Stimulated activated CD8-positive, alpha-beta memory T cell treated with anti-CD3 and anti-CD28 coated beads, Interleukin-7, amount 100 ng/mL, for 1 hour (primary cell): ENCODE measurements at places on chromosomes 1 and 21.

DNA sequence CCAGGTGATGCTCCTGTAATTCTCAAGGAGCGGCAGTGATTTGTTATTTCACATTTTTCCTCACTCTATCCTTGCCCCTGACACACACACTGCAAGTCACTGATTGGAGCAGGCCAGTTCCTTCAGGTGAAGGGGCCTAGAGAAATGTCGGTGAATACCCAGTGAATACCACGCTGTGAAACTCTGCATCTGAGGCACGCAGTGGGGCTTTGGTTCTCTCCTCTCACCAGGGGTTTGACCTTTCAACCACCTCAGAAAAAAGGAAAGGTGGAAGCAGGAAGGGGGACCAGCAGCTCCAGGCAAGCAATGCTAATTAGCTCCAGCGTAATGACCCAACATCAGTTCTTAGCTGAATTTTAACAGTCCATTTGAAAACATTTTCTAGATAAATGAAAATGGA is 532 bp upstream of the FAM177B start:
- DNase-seq: no peak

DNA sequence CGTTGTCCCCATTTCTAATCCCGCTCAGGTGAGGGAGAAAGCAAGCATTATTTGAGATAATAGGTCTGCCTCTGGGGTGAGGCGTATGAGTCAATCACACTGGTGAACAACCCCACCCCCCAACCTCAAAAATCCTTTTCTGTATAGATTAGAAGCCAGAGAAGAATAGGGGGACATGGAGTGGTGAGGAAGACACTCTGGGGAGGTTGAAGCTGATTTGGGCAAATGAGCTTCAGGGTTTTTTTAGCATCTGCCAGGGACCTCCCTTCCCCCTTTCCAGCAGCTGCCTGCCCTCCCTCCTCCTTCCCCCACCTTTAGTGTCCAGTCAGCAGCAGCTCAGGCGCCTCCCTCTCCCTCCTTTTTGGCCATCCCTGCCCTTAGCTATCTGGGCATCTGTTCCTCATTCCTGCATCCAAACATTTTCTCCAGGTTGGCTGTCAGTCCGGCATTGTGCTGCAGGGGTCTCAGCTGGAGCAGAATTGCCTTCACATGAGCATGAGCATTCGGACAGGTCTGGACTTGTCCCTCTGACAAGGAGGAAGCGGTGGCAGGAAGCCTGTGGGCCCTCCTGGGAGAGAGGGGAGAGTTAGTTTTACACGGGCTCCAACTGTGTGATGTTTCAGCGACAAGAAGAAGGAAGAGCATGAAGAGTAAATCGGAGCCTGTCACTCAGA is 30.8 kb upstream of the PTGFRN start:
- DNase-seq: no peak

DNA sequence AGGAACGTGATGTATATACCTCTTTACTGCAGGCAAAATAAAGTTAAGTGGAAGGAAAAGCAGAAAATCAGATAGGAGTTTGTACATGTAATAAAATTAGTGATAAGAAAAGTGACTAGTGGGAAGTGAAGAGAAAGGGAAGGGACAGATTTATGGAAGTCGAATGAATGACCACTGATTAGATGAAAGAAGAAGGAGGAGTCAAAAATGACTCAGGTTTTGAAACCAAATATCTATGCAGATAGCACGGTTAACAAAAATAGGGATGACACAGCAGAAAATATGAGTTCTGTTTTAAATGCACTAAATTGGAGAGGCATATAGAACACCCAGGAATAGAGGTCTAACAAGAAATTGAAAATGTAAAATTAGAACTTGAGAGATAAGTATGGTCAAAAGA is 128.0 kb downstream of the HMCN1 start:
- no peak for DNase-seq

- no peak for DNase-seq
Measured at GRCh38 chr1:236176337-236177336, 34.3 kb downstream of the GPR137B start.

DNA sequence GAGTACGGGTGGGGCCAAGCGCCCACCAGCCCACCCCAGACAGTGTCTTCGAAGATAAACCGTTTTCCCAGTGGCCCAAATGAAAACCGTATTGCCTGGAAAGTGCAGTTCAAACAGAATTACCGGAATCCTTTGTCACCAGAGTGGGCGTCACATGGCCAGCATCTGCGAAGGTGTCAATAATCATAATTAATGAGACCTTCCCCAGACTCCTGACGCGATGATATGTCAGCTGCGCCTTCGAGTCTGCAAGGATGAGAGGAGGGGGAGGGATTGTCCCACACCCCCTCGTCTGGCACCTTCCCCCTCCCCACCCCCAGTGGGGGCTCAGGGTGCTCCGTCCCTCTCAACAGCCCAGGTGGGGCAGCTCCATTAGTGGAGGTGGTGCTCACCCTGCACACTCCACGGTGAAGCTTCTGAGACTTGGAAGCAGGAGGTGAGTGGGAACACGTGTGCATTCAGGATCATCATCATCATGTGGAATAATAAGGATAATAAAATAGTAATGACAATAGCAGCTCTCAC is 215.1 kb downstream of the PTPRU start:
- DNase-seq: no peak

GRCh38 chr1:240363315-240363714 is 248.6 kb downstream of the GREM2 start:
- no peak for DNase-seq

DNA sequence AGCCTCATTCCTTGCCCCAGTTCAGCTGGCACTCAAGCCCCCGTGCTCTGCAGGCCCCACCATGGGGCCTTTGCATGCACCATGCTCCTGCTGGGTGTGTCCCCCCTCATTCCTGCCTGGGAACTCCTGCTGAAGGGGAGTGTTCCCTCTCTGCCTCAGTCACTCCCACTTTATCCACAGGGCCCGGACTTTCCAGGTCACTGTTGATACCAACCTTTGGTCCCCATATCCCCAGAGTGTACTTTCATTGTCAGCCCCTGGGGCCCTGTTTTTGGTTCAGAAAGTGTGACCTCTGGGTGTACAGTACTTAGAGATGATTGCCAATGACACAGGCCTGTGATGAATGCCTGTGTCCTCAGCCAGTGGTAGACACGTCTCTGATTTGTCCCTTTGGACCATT is 2.9 kb downstream of the TTC22 start:
- no peak for DNase-seq

GRCh38 chr1:145955436-145955835 is 2.4 kb downstream of the LIX1L start:
- DNase-seq: no peak

DNA sequence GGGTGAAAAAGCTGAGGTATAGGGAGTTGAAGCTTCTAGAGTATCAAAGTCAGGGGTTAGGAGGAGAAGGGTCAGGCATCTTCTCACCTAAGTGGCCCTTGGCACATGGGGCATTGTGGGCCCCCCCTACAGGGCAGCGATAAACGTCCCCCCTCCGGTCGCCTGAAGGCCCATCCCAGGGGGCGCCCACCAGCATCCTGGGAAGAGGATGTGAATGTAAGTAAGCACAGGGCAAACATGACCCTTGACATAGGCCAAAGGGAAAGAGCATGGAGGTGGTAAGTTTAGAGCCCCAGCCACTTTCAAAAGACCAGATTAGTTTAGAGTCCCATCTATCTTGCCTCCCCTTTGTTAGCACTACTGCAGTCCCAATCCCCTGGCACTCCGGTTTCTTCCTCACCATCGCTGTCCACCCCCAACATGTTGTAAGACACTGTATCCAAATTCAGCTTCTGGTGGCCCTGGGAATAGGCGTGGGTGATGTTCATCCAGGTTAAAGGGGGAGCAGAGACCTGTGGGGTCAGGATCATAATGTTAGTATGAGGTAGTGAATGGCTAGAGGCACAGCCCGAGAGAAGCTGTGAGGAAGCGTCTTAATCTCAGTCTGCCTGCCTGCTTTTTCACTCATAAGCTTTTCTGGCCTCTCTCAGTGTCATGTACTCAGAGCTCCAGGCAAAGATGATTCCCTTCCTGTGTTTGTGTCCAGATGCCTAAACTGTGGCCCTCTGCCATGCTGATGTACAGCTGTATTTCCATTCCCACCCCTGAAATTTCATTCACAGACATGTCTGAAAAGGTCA is 2.7 kb downstream of the ITGA10 start:
- no peak for DNase-seq

DNA sequence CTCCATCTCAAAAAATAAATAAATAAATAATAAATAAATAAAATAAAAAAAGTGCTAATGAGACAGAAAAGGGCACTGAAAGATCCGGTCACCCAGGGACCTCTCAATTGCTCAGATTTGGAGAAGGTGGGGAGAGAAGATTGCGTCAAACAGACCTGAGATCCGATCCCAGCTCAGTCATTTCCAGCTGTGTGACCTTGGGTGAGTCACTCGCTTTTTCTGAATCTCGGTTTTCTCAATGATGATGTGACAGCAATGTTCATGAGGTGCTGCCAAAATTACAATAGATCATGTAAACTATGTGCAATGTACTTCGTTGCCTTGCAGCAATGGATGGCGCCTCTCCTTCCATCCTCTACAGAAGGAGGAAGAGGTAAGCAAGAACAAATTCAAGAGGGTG is 11.1 kb upstream of the MEF2D start:
- DNase-seq: no peak
